Head of caudate nucleus (tissue), 42 donors: ENCODE measurements at places on chromosomes 11 and 22.
A peak's percentile ranks its signal among the peaks of the same experiment; 100 is the strongest.

GRCh38 chr11:130121445-130121978 is 38.1 kb upstream of the ST14 start:
- no peak for DNase-seq

GRCh38 chr11:12458042-12458441 is 80.7 kb downstream of the PARVA start:
- DNase-seq: no peak

DNA sequence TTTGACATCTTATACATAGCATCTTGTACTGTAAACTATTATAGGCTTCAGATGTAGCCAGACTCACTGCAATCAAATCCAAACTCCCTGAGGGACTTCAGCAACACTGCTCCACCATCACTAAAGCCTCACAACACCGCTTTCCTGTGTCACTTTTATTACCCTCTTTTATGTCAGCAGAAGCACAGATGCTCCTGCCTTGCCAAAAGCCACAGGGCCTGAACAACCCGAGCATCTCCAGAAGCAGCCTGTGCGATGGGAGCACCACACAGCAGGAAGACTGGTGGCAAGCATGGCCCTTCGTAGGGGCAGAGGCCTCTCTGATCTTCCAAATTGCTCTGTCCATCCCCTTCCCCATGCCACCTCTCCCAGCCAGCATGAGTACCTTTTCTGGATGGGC is 22.9 kb downstream of the TMEM123 start:
- DNase-seq: no peak

- no peak for DNase-seq
Measured at GRCh38 chr22:22565981-22566380, 6.9 kb upstream of the PRAME start.

- no peak for DNase-seq
Measured at GRCh38 chr22:48785792-48786678, 1041.6 kb downstream of the BRD1 start.

GRCh38 chr11:69726019-69726418 is 22.2 kb upstream of the FGF19 start:
- DNase-seq: no peak

- DNase-seq: peak; percentile 35
Measured at GRCh38 chr22:38176170-38176741, 5.4 kb downstream of the PLA2G6 start.

GRCh38 chr11:78907636-78908035 is 333.0 kb upstream of the NARS2 start:
- DNase-seq: no peak

DNA sequence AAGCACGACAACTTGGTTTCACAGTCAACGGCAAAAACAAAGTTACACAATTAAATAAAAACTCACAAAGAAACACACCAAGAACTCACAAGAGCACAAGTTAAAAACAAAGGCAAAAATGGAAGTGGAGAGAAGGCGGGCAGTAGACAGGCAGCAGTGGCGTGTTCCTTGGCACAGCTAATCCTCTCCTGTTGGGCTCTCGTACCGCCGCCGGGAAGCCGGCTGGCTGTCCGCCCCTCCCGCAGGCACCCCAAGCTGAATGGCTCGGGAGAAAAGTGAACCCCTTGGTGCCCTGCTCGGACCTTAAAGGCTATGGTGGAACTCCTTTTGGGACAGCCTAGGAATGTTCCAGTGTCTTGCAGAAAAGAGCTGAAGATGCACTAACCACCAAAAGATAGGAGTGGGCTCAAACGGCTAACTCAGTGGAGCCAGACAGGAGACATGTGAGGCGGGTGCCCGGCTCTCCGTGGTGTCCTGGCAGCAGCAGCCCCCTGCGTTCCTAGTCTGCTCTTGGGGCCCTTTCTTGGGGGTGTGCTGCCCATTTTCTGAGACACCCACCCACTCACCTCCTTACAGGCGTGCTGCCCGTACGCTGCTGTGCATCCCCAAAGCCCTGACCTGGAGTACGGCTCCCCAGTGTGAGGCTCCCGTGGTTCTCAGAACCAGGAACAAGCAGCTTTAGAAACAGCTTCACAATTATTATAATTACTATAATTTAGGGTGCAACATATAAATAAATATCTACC is 86.1 kb upstream of the BID start:
- DNase-seq: peak; percentile 59

GRCh38 chr11:27616711-27617110 is 83.5 kb downstream of the BDNF start:
- DNase-seq: no peak
